ENCODE measurements at places on chromosomes 4 and X. TPM values are rescaled to one million over a fixed set of nuclear protein-coding genes. Genes with fewer than 3 reads are reported as not detected.

Gene ZMAT1
- 0.05 TPM for total RNA-seq

Gene QRFPR
- total RNA-seq: not detected

Gene RIPPLY1
- 0.11 TPM for total RNA-seq

Gene LIMCH1
- 39.7 TPM for total RNA-seq

Gene GAGE1
- not detected for total RNA-seq

Gene RBM47
- total RNA-seq: 24.1 TPM

Gene TMEM31
- not detected for total RNA-seq

Gene RBM46
- not detected for total RNA-seq

Gene PABPC4L
- 0.03 TPM for total RNA-seq

Gene SSX3
- total RNA-seq: not detected

Data from A549 treated with GW870086 at 1 μM for 4 hours (cell line).